ENCODE measurements at places on chromosomes 7 and 10. TPM values are rescaled to one million over a fixed set of nuclear protein-coding genes. Genes with fewer than 3 reads are reported as not detected.

DNA sequence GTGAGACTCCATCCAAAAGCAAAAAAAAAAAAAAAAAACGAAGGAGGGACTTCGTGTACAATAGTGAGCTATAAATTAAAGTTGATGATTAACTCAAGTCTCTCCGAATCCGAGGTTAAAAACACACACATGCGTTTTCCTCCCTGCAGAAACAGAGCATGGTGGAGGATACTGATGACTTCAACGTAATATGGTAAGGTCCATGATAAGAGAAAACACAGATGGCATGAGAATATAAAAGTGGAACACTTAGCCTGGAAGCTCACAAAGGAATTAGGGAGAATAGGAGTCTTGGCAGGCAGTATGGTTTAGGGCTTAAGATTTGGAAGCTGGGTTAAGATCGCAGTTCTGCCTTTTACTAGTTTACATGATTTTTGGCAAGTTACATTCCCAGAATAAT, 20.1 kb upstream of the GSTK1 start:
- DNase-seq: no peak

Gene CTAGE15
- 2.1 TPM for polyA plus RNA-seq

DNA sequence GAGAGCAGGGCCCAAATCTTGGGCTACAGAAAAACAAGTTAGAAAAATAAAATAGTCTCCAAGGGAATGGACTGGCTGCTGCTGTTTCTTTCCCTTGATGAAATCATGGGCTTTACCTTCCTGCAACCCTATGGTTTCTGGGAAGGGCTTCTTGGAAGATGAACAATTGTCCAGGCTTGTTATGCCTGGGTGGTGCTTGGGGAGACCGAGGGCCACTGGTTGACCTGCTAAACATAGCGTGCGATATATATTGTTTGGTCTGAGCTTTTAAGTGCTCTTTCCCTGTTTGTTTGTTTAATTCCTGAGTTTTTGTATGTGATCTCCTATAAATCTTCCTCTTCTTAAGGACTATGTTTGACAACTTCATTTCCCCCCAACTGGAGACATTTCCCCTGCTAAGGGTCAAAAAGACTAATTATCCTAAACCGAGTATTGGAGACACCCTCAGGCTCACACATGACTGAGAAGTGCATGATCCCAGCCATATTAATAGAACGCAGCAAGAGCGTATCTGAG, 37.9 kb downstream of the SLC25A28 start:
- DNase-seq: no peak

DNA sequence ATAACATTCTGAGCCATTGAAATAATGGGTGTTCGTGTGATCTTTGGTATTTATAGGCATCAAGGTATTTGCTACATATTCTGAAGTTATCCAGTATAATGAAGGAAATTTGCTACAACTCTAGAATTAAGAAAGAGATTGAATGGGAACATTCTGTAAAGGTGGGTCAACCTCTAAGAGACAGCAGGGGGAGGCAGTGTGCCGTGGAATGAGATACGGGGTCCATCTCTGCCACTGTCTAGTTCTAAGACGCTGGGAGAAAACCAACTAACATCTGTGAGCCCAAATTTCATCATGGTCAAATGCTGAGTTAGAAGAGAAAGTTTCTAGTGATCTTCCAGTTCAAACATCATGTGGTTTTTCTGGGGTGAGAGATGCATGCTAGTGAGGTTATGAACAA, 368.9 kb downstream of the SORCS1 start:
- DNase-seq: peak; percentile 24

DNA sequence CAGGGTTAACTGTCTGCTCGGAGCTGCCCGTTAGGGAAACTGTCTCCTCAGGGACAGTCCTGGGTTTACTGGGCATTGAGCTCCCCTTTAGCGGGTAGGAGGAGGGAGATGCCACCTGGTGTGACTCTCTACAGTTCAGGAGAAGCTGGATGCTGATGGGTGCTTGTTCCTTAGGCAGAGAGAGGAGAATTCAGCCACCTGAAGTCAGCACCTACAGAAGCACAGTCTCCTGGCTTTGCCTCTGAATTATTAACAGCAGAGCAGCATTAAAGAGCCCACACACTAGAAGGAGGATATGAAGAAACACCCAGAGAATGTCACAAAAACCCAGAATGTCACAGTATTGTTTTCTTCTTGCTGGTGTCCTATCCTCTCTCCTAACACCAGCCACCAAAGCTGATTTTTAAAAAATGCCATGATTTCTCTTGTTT, 696 bp downstream of the GIMAP4 start:
- no peak for DNase-seq

DNA sequence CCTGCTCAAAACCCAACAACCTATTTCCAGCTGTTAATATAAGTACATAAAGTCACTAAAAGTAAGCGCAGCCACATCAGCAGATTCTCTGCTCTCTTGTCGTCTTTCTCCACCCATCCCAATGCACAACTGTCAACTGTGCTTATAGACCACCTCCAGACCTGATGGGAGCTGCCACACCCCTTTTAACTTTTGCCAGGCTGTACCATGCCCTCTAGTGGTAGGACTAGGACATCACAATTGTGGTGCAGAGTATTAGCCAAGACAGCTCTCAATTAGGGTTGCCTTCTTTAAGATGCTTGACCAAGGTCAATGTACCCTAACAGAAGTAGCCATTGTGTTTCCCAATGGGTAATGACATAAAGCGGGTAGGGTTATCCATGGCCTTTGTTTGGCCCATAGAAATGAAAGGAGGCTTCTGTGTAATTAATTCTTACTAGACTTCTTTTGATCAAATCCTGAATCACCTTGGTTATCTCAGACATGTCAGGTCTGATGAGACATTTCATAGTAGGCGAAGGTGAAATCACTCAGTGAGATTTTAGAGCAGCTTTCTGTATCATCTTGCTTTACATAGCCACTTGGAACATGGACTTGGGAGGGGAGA, 68.1 kb downstream of the SCRN1 start:
- DNase-seq: peak; percentile 43

DNA sequence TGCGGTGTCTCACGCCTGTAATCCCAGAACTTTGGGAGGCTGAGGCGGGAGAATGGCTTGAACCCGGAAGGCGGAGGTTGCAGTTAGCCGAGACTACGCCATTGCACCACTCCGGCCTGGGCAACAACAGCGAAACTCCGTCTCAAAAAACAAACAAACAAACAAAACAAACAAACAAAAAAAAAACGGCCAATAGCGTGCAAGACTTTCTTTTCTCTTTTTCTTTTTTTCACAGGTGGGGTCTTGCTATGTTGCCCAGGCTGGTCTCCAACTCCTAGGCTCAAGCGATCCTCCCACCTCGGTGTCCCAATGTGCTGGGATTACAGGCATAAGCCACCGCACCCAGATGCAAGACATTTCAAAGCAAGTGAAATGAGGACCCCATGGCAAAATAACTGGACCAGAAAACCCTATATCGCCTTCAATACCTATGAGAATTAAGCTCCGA, 1.6 kb downstream of the PSAP start:
- DNase-seq: no peak

Gene PRLHR
- polyA plus RNA-seq: 0.03 TPM

DNA sequence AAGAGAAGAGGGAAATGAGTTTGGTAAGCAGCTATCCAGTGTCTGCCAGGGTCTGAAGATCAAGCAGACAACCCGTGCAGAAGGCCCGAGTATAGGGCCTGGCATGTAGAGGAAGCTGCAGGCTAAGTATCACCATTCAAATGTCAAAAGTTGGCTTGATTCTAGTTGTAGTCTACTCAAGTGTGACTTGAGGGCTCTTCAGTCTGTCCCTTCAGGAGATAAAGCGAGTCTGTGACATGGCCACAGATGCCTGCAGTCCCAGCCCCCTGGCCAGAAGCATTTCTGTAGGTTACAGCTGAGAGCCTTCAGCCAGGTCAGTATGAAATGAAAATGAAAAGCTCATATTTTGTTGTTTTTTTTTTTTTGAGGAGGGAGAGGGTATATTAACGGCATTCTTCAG, 97.8 kb upstream of the EEPD1 start:
- DNase-seq: no peak

DNA sequence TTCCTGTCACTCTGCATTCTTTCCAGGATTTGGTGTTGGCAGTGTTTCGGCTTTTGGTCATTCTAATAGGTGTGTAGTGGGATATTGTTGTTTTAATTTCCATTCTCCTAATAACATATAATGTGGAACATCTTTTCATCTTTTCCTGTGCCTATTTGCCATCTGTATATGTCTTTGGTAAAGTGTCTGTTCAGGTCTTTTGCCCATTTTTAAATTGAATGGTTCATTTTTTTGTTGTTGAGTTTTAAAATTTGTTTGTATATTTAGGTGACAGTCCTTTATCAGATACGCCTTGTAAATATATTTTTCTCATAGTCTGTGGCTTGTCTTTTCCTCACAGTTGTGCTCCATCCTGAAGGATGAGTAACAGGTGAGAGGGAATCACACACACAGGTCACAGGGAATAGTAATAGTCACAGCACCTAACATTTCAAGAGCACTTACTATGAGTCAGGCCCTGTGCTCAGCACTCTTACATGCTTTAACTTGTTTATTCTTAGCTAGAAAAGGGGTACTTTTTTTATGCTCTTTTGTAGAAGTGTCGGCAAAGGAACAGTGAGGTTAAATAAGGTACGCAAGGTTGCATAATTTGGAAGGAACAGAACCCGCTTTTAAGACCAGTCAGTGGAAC, 117.1 kb upstream of the GATA3 start:
- no peak for DNase-seq

DNA sequence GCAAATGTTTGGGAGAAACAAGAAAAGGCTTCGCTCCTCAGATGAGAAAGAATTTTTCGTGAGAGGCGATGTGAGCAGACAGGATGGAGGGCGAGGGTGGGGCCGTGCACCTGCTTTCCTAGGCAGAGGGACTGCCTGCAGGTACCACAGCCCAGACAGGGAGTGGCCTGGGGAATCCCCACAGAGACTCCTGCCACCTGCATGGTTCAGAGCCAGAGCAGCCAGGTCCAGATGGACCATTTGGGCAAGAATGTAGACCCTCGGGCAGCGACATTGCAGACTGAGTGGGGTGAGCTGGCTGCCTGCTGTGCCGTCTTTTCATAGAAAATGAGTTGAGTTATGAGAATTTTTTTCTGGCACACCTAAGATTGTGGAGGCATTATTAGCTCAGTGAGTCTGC, 216.8 kb downstream of the SNX10 start:
- no peak for DNase-seq

Gene MALRD1
- 3.4 TPM for polyA plus RNA-seq

DNA sequence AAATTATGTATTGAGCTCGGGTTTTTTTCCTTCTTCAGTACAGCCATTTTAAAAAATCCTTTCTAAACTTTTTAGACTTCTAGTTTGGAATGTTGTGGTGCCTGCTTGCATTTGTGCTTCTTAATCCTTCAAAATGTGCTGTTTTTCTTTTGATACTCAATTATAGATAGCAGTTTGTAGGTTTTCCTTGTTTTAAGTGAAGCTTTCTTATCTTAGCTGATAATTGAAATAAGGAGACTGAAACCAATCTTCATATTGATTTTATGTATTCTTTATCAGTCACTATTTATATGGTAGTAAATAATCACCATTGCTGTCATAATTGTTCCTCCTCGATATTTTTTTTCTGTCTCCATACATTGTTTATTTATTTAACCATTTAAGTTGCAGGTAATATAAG, 56.6 kb downstream of the TAF3 start:
- DNase-seq: no peak

DNA sequence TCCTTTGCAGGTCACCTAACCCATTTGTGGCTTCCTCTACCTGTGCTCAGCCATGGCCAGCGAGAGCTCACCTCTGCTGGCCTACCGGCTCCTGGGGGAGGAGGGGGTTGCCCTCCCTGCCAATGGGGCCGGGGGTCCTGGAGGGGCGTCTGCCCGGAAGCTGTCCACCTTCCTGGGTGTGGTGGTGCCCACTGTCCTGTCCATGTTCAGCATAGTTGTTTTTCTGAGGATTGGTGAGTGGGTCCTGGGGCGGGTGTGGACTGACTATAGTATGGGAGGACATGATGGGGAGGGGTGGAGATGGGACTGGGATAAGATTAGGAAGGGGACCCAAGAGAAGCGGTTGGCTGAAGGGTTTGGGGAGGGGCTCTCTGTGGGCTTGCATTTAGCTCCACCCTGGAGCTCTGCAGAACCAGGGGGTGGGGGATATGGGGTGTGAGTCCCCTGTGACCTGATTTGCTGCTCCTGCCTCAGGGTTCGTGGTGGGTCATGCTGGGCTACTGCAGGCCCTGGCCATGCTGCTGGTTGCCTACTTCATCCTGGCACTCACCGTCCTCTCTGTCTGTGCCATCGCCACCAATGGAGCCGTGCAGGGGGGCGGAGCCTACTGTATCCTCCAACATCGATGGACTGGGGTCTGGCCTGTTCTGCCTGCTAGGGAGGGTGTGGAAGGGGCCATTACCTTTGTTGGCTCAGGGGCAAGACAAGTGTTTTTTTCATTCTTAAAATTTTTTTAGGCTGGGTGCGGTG, 1.8 kb downstream of the SLC12A9 start:
- no peak for DNase-seq

Gene GRID1
- 1.3 TPM for polyA plus RNA-seq

DNA sequence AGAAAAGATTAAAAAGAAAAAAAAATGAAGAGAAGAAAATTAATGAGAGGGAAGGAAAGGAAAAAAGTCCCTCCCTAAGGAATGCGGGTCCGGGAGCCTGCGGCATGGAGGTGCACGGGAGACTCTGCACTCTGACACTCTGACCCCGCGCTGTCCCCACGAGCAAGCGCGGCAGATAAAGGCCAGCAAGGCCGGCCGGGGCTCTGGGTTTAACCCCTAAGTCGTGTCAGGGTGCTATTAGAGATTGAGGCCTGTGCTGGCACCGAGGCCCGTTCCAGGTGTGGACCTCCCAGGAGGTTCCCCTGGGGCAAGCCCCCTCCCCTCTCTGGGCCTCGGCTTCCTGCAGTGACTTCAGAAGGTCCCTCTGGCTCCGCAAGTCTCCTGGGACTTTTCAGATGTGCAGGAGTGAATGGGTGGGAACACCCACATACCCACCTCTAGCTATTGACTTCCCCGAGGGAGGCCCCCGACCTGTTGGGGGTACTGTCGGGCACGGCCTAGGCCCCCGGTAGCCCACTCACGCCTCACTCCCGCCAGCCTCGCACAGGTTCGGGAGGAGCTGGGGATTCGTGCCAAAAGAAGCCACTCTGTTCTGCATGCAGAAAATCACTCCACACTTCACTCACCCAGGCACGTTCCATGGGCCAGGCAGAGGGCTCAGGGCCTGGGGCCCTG, 164.1 kb downstream of the TCERG1L start:
- no peak for DNase-seq

GRCh38 chr10:14705548-14706230, 69.0 kb downstream of the FAM107B start:
- no peak for DNase-seq

DNA sequence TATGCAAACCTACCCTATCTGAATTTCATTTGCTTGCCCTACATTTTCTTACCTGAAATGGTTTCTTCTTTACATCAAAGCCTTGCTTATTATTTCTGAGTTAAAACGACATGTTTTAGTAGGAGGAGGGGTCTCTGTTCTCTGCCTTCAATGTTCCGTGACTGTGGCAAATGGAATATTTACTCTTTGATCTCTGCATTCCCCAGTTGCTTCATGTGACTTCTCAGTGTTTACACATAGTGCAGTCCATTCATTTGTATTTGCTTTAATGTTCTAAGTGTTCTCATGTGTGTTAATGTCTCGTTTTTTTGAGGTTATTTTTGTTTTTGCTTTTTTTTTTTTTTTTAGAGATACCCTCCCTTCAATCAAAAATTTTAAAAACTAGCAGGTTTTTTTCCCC, 75.8 kb downstream of the GNAI1 start:
- no peak for DNase-seq

Gene SPDYE1
- polyA plus RNA-seq: 0.73 TPM

- no peak for DNase-seq
Measured at GRCh38 chr10:79086822-79087221, 18.1 kb downstream of the ZMIZ1 start.

Gene TRPV5
- 0.18 TPM for polyA plus RNA-seq

Data from right lung (tissue), 10 donors.